Right lobe of liver (tissue), 6 donors: ENCODE measurements at places on chromosomes 3 and 15.

- H3K27me3 ChIP-seq, result no peaks in the 10 kb centered on the region
- H3K36me3 ChIP-seq, result no peaks in the 10 kb centered on the region
- H3K27ac ChIP-seq, result no peak overlapping the region
These were observed 376.8 kb upstream of the THBS1 start for GRCh38 chr15:39204031-39204430.

- no peaks in the 10 kb centered on the region for H3K4me1 ChIP-seq
- no peak overlapping the region for H3K27ac ChIP-seq
- no peak for DNase-seq
These were observed 12.1 kb downstream of the GATA2 start for GRCh38 chr3:128480717-128481437.

DNA sequence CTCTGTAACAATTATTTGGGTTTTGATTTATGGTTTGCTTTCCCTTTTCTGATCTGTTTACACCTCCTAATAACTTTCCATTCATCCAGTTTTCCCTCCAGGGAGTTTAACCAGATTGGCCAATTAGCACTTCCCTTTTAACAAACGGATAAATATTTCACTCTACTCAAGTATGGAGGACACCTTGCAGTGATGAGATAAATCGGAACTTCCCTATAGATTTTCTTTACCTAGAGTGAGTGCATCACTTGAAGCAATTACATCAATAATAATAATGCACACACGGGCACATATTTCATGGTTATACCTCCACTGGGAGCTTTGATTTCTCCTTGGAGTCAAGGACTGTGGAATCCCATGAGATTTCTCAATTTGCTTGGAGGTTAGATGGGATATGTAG lies 239.1 kb upstream of the CFAP20DC start:
- no peak overlapping the region for H3K27ac ChIP-seq
- no peak for DNase-seq
- no peak overlapping the region for H3K4me3 ChIP-seq
- H3K4me1 ChIP-seq, result no peaks in the 10 kb centered on the region
- no peaks in the 10 kb centered on the region for H3K27me3 ChIP-seq

DNA sequence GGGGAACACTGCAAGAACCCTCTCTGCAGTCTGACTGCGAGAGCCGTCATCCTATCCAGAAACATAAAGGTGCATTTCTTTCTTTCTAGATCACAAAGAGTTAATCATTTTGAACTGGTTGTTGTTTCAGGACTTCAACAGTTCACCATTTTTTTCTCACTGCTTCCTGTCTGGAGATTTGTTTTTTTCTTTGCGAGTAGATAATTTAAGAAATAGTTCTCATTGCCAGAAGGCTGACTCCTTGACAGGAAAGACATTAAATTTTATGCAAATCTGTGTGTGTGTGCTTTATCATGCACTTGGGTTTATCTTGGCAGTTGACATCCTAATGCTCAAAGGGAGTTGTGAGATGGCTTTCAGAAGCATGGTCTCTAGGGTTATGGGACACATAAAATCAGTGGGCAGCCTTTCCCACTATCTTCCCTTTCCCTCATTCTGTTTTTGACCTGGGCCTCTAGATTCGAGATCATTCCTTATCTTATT lies 123.5 kb upstream of the TBL1XR1 start:
- DNase-seq, result no peak
- H3K4me1 ChIP-seq, result no peaks in the 10 kb centered on the region
- H3K36me3 ChIP-seq, result no peaks in the 10 kb centered on the region
- H3K27me3 ChIP-seq, result no peaks in the 10 kb centered on the region

DNA sequence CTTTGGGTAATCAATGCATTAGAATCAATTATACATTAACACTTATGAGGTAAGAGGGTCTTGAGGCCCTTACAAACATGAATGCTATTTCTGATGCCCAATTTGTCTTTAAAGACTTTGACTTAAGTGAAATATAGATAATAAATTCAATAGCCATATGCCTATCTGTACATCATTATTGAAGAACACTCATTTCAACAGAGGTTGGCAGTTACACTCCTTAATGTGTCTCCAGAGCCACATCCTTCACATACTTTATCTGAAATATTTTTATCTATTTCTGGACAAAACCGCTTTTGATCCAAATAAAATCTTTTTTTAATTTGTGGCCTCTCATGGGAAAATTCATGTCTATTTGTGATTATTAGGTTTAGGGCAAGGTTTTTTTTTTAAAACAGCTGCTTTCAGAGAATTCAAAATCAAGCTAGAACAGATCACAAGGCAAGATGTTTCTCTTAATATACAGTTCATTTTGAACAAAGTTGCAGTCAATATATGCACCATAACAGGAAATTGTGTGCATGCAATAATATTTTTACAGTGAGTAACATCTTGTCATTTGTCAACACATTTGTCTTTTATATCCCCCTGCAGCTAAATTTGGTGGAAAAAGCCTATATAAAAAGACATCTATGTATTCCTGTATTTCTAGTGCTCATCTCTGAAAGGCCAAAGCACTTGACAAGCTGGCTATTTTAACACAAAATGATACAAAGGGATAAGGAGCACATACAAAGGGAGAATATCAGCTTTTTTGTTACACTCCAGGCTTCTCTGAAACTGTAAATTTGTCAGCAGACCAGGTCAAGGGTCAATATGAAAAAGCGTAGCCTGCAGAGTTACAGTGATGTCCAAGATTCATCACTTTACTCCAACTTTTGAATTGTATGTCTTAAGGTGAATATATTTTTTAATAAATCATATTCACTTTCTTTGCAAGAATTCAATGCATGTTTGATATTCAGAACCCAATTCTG lies 146.2 kb upstream of the DPH6 start:
- no peak overlapping the region for H3K4me3 ChIP-seq
- no peak overlapping the region for H3K27ac ChIP-seq
- no peak for DNase-seq
- H3K4me1 ChIP-seq, result no peaks in the 10 kb centered on the region
- no peaks in the 10 kb centered on the region for H3K27me3 ChIP-seq
- no peaks in the 10 kb centered on the region for H3K36me3 ChIP-seq

DNA sequence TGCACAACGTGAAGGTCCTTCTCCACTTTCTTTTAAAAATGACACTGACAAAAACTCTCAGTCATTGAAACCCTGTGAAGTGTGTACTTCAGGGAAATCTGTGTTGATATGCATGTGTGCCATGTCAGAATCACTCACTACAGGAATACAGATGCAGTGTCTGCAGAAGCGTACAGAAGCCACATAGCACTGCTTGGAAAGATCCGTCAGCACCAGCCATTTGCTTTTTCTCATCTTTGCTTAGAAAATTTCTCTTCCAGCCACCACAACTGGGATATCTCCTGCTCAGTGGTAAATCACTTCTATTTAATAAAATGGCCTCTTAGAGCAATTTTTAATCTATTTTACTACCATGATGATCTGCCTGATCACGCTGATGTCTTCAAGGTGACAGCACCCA lies 91.3 kb upstream of the ARHGEF26 start:
- H3K27me3 ChIP-seq, result no peaks in the 10 kb centered on the region
- H3K4me3 ChIP-seq, result no peak overlapping the region
- H3K36me3 ChIP-seq, result no peaks in the 10 kb centered on the region
- H3K27ac ChIP-seq, result no peak overlapping the region
